Activated CD4-positive, alpha-beta T cell treated with anti-CD3 and anti-CD28 coated beads, Interleukin-2, amount 50 U/mL, for 24 hours (primary cell): ENCODE measurements at places on chromosomes 16 and 17.

DNA sequence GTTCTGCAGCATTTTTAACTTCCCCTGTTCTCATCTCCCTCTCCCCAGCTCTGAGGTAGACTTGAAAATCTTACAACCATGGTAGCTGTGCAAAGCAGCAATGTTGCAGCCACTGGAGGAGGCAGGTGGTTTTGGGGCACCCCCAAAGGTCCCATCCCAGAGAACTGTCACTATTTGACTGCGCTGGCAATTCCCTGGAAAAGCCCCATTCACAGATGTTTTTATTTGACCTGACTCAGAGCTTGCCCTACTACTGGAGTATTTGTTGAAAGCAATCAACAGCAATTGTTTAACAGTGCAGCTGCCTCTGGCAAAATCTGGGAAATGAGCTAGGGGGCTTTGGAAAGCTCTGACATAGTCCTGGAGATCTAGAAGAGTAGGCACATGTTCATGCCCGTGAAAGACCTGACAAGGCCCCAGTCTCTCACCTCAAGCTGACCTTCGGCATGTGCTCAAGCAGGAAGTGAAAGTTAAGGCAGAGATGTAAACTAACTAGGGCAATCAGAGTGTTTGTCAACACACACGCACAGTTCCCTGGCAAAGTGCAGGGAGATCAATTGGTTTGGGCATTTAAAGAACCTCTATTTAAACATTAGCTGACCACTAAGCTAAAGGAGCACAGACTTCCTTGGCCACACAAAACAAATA, 19.7 kb upstream of the PIK3R5 start:
- no peak for DNase-seq

- no peak for DNase-seq
These were observed 3.6 kb upstream of the CHMP6 start for GRCh38 chr17:80987941-80988461.

- no peak for DNase-seq
These were observed 3.8 kb downstream of the EVPLL start for GRCh38 chr17:18381158-18381952.

- no peak for DNase-seq
These were observed 489.9 kb downstream of the SHISA9 start for GRCh38 chr16:13391337-13391736.

- DNase-seq: no peak
These were observed 265.1 kb downstream of the NTN1 start for GRCh38 chr17:9286434-9286833.

DNA sequence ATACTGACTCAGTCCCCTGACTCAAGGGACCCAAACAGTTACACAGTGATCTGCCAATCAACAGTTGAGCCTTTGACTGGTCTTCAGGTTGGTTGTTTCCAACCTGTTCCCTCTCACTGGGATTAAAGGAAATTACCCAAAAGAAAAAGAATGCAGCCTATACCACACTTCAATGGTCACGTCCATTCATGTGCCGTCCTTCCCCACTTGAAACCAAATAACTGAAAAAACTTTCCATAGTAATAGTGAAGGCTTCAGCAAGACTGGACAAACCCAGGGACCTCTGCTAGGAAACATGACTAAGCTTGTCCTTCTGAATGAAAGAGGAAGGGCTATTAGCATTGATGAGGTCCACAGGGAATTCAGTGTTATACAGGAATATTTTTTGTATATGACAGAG, 30.6 kb downstream of the MRPS23 start:
- DNase-seq: no peak

DNA sequence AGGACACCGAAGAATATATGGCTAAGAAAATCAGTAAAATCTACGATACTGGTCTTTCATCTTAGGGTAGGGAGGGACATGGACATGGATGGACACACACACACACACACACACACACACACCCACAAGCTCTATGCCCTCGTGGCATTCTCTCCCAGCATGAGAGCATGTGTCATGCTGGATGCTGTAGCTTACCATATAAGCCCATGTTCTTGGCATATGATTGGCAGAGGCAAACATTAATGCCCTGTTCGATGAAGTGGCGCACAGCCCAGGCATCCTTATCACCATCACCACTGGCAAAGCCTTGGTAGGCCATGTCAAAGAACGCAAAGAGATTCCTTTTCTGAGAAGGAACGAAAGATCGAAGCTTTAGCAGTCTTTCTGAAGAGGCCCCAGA, 17.6 kb downstream of the GOT2 start:
- no peak for DNase-seq

DNA sequence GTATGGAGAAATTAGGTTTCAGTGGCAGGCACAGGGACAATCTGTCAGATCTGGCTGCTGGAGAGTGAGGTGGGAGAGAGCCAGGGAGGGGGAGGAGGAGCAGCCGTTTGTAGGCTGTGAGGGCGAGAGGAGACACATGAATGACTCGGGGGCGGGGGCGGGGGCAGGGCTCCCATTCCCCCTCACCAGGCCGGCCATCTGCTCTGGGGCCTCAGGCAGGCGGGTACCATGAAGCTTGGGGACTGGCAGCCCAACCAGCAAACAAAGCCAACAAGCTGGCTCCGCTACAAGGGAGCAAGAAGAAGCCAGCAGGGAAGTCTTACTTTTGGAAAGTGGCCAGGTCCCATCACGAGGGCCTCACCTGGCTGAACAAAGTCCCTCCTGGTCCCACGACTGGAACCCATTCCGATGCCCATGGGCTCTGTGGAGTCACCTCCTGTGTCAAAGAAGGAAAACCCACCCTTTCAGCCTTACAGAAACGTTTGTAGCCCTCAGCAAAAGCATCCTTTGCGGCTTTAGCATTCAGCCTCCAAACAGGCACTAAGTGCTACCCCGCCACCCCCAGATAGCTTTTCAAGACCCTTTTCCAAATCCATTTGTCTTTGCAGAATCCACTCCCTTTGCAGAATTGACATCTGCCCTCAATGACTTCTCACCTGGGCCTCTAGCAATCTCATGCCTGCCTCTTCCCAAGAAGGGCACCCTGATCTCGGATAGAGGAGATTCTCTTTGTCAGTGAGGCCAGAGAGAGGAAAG, 9.2 kb upstream of the SSTR2 start:
- DNase-seq: no peak

GRCh38 chr16:1548233-1548632, 14.8 kb downstream of the TMEM204 start:
- no peak for DNase-seq

DNA sequence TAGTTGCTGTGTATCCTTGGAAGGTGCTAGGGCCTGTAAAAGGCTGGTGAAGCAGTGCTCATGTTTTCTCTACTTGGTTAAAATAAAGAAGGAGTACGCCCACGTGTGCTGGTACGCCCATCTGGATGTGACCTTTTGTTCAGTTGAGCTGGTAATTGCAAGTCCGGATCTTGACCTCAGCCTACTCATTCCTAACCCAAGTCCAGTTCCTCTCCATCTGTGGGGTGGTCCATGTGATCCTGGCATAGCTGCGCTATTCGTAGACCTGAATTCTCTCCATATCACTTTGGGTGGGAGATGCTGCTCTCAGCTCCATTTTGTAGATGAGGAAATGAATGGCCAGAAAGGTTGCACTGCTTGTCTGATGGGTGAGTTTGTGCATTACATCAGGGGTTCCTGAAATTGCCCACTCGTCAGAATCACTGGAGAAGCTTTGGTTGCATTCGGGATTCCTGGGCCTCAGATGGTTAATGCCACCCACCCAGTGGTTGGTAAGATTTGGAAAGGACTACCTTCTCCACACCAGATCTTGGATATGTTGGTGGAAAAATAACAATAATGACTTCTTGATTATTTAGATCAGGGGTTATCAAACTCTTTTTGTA, 328.8 kb downstream of the CPPED1 start:
- DNase-seq: no peak

- DNase-seq: no peak
These were observed 50.3 kb upstream of the TOX3 start for GRCh38 chr16:52597073-52597771.

DNA sequence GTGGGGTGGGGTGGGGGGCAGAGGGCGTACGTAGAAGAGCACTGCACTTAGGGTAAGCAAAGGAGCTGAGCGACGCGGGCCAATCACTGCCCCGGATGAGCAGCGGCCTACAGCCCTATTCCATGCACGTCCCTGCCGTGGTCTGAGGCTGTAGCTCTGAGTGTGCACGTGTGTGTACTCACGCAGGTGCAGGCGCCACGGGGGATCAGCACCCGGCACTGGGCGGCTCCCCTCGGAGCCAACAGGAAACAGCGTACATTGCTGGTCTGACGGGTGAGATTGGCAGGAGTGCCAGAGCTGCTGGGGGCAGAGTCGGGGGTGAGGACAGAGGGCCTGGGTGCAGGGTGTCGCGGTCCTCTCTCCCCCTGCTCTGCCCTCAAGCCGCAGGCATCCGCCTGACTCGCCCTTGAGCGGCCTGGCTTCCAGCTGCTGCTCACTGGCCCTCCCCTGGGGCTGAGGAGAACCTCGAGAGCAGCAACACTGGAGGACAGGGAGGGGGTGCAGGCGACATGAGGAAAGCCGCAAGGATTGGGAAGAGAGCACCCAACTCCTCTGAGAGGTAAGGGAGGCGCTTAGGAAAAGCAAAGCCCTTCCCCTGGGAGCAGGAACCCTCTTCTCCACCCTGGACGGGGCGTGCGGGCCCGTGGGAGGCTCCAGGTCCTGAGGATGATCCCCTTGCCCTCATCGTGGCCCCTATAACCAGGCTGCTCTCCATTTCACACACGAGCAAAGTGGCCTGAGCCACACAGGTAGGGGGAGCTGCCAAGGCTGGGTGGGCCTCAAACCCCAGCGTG, 57.8 kb downstream of the ENGASE start:
- DNase-seq: no peak

DNA sequence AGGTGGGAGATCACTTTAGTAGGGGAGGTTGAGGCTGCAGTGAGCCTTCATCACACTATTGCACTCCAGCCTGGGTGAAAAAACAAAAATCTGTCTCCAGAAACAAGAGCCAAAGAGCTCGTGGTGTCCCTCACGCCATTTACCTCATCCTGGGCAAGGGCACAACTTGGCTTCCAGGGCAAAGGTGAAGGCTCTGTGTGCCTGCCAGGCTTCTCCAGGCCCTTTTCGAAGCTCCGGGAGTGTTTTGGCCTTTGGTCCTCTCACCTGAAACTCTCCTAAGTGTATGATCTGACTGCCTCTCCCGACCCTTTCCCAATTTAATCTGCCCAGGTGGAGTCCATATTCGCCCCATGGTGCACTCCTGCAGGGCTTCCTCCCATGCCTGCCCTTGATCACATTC, 11.6 kb upstream of the CES3 start:
- no peak for DNase-seq

DNA sequence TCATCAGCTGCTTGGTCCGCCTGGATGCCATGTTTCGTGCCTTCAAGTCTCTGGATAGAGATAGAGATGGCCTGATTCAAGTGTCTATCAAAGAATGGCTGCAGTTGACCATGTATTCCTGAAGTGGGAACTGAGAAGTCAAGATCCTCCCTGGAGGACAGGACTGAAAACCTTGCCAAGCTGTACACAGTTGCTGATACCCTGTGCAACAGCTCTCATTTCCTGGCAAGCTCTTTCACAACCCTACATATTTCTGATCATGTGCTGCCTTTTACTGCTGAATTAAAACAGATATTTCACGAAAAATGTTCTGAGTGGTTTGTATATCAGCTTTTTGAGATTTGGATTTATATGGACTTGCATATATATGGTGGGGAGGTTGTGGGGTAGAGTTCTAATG, 898 bp downstream of the CAPNS2 start:
- DNase-seq: no peak

GRCh38 chr17:76996741-76997694, 128.8 kb downstream of the MGAT5B start:
- DNase-seq: no peak

GRCh38 chr16:22397931-22398330, 23.5 kb upstream of the CDR2 start:
- DNase-seq: no peak

DNA sequence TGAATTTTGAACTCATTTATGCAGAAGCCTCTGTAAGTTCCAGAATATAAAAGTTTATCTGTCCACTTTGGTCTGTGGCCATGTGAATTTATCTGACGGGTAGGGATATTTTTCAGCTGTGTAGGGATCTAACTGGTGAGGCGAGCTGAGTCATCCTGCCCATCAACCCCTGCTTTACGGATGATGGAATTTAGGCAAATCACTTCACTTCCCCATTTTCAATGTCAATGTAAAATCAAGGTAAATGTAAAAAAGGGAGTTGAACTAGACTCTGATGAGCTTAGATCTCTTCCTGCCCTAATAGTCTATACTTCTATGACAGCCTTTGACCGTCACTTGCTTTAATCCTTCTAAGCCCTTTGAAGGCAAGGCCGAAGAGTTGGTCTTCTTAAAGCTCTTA, 2.6 kb downstream of the SLC16A6 start:
- DNase-seq: no peak

- DNase-seq: no peak
These were observed 59.0 kb downstream of the PHKB start for GRCh38 chr16:47519996-47520679.

GRCh38 chr16:89004209-89004831, 27.3 kb upstream of the CBFA2T3 start:
- DNase-seq: no peak

GRCh38 chr16:75083813-75084212, 32.8 kb downstream of the LDHD start:
- no peak for DNase-seq

DNA sequence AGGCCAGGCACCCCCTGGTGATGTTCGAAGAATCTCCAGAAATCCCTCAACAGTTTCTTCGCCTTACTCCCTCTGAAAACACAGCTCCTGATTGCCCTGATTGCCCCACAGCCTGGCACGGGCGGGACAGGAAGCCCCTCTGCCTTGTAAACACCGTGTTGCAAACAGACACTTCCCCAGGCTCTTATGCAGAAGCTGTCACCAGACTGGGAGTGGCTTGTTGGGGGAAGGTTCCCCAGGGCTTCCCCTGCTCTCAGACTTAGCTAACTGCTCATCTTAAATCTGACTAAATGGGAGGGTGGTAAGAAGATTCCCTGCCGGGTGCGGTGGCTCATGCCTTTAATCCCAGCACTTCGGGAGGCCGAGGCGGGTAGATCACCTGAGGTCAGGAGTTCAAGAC, 11.2 kb downstream of the PIK3R5 start:
- no peak for DNase-seq

- DNase-seq: no peak
These were observed 15.4 kb upstream of the KATNB1 start for GRCh38 chr16:57720142-57720575.

DNA sequence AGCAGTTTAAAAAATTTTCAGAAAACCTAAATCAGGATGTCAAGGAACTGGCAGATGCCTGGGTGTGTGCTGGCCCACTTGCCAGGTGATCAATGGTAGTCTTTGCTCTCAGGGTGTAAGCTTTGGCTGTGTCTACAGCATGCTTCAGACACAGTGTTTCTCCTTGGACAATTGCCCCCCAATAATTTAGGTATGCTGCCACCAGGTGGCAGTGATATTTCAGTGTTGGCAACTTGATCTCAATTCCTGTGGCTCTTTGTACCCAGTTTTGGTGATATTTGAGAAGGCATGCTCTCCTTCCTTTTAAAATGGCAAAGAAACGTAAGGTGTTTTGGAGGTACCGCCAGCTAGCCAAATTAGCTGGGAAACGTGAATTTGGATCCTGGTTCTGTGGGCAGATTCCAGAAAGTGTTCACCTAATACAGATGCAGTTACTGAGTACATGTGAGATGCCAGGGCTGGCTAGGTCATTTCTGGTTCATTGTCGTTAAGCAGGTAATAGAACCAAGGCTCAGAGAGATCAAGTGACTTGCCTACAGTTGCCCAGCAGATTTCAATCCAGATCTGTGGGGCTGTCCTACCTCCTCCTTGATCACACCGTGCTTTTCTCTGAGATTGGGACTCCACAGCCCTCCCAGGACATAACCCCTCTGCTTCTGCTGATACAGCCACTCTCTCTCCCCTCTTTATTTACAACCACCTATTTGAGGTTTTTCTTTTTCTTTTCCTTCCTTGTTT, 155.6 kb upstream of the PLCG2 start:
- peak; percentile 42 for DNase-seq

GRCh38 chr17:43469145-43469544, 14.6 kb upstream of the DHX8 start:
- DNase-seq: no peak
